Stimulated activated naive CD4-positive, alpha-beta T cell (primary cell): ENCODE measurements at places on chromosomes 2 and 18.

DNA sequence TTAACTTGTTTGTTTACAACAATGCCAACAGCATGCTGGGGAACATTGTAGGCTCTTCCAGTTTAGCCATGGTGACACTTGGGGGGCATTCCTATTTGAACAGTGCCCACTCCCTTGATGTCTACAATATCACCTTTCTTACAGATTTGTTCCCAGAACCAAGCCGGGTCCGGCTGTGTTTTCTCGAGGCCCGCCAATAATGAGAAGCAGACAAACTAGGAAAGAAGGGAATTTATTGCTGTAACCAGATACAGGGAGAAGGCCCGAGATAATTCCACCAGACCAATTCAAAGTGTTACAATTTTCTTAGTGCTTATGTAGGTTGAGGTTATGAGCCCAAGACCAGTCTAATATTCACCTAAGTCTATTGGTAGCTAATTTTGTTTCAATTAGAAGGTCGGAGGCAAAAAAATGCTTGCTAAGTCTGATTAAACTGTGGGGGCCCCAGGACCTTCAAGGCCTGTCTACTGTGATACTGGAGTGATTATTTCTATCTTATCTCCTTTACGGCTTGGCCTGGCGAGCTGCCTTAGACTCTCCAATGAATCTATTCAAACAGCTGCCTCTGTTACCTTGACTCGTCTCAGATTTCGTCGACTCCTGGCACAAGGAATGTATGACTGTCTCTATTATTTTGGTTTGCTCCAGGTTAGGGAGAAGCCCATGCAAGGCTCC, 59.1 kb upstream of the PSME4 start:
- no peak for DNase-seq

DNA sequence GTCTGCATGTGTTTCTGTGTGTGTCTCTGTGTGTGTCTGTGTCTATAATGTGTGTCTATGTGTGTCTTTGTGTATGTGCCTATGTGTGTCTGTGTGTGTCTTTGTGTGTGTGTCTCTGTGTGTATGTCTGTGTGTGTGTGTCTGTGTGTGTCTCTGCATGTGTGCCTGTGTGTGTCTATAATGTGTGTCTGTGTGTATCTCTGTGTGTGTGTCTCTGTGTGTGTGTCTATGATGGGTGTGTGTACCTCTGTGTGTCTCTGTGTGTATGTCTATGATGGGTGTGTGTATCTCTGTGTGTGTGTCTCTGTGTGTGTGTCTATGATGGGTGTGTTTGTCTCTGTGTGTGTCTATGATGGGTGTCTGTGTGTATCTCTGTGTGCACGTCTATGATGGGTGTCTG, 126.2 kb upstream of the GPC1 start:
- no peak for DNase-seq

DNA sequence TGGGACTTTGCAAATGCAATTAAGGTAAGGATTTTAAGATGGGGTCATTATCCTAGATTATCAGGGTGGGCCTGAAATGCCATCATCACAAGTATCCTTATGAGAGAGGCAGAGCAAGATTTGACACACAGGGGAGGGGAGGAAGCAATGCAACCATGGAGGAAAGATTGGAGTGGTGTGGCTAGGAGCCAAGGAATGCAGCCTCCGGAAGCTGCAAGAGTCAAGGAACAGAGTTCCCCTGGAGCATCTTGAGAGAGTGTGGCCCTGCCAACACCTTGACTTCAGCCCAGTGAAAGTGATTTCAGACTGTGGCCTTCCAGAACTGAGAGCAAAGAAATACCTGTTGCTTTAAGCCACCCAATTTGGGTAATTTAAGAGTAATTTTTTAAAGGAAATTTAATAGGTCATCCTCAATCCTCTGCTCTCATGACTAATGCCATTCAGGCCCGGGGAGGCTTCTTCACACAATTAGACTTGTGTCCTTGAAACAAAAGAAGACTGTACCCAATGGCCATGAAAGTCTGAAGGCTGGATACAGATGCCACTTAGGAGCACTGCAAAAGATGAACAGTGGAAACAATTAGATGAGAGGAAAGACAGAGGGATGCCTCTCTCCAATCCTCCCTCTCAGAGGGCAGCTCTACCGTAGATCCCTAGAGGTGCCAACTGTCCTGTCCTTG, 250.3 kb upstream of the ID2 start:
- DNase-seq = no peak

DNA sequence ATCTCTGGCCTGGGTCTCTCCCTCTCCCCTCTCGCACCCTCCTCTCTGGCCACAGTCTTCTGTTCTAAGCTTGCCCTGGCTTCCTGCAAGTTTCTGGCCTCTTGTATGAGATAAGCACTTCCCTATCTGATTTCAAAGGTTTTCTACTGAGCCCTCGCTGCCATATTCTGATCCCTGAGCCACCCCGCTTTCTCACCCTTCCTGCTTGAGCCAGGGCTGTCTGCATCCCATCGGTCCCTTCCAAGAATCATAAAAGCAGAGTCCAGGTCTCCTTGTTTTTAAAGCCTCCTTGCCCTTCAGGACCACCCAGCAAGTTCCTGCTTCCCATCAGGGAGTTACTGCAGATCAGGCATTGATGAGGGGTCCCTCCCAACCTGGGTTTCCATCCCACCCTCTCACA, 110.2 kb downstream of the PRKCE start:
- DNase-seq = no peak

GRCh38 chr2:99623613-99624012, 133.8 kb upstream of the REV1 start:
- no peak for DNase-seq

GRCh38 chr2:174776223-174776622, 12.0 kb upstream of the CHRNA1 start:
- DNase-seq = no peak

GRCh38 chr18:46336278-46337111, 232.3 kb downstream of the HAUS1 start:
- DNase-seq = no peak

DNA sequence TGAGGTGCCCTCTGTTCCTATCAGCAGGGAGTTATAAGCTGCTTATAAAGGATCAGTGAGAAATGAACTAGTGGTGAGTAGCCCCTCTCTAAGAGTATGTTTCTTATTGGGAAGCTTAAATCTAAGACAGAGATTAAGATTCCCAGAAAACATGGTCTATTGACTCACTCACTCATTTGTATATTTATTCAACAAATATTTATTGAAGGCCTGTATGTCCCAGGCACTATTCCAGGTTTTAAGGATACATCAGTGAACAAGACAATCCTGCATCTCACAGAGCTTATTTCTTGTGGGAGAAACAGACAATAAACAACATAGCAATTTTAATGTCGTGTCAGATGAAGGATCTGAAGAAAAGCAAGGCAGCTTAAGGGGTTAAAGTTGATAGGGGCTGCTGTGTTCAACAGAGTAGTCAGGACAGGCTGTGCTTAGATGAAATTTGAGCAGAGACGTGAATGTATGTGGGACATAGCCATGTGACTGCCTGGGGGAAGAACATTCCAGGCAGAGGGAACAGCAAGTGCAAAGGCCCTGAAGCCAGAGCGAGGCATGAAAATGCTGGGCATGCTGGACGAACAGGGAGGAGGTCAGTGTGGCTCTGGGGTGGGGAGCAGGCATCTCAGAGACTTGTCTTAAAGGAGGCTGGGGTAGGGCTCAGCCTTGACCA, 14.8 kb upstream of the PSD4 start:
- no peak for DNase-seq
